ENCODE measurements at places on chromosomes 3 and 15.

DNA sequence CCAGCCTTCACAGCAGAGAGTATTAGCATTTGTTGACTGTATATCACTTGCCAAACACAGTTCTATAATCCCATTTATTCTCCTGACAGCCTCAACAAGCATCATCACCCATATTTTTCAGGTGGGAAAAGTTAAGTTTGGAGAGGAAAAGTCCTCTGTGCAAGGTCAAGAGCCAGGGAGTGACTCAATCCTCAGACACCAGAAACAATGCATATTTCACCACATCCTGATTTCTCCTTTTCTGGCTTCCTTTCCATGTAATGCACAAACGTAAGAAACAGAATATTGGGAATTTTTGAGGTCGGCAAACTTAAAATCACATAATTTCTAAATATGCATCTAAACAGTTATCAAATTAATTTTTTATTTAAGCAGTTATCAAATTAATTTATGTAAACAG, 116.0 kb upstream of the GADL1 start:
- no peak for DNase-seq

GRCh38 chr15:91861223-91861622, 7.7 kb downstream of the SLCO3A1 start:
- DNase-seq = no peak

GRCh38 chr15:40593588-40594428, at the start of gene KNL1:
TSS of gene KNL1 (plus strand) at chr15:40594249. CDS start at chr15:40602932, 8,683 bp downstream.
- DNase-seq = peak; percentile 75

DNA sequence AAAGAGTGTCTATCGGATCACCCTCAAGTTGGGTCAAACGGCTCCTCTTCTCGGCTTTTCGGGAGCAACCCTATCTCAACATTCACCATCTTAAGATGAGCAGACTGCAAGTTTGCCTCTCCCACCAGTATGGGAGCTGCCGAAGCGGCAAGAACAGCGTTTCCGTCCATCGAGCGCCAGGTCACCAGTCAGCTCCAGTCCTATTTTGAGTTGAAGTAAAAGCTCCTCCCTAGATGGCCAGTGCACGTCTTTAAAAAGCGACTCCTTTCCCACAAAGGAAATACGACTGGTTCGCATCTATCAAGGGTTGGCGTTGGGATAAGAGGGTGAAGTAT, 369 bp upstream of the U2SURP start:
- DNase-seq = no peak

DNA sequence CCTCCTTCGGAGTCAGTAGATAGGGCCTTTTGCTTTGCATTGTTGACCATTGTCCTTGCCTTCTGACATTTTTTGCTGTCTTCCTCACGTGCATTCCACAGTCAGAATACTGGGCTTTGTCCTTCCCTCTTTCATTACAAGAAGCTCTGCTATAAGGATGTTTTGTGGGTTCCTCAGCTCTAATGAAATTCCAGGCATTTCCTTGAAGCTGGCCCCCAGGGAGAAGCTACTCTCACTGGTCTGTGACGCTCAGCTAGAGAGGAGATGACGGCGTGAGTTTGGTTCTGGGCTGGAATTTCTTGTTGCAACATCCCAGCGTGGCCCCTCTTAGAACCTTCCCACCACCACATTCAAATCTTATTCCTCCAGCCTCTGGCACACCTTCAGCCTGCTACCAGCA, 210.2 kb downstream of the TJP1 start:
- DNase-seq = peak; percentile 67

DNA sequence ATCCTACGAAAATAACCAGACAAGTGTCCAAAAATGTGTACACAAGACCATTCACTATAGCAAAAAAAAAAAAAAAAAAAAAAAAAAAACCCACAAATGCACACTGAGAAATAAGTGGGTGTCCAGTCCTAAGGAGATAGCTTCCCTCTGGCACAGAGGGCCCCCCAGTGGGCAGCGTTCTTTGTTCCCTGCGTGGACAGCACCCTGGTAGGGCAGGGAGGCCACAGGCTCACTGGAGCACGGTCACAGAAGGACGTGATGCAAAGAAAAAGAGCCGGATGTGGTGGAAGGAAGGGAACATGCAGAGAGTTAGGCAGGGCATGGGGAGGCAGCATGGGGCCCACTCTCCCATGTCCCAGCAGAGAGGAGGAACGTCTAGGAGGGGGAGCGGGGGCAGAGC, 210.7 kb upstream of the NSMCE3 start:
- no peak for DNase-seq

GRCh38 chr15:32852771-32853170, 135.0 kb downstream of the GREM1 start:
- no peak for DNase-seq

DNA sequence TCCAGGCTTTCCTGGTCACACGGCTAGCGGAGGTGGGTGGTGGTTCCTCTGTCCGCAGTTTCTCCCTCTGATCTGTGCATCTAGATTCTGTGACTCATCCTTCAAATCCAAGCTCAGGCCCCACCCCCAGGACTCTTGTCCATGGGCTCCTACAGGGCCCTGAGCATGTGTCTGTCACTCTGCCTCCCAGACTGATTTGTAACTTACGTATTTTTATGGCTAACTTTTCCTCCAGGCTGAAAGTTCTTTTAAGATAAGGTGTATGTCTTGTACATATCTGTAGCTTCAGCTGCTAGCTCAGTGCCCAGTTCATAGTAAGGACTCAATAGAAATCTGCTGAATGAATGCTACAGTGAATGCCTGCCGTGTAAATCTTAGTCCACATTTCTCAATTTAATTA, 8.0 kb downstream of the ESYT3 start:
- DNase-seq = no peak

- no peak for DNase-seq
Measured at GRCh38 chr3:87367736-87368135, 91.4 kb upstream of the POU1F1 start.

DNA sequence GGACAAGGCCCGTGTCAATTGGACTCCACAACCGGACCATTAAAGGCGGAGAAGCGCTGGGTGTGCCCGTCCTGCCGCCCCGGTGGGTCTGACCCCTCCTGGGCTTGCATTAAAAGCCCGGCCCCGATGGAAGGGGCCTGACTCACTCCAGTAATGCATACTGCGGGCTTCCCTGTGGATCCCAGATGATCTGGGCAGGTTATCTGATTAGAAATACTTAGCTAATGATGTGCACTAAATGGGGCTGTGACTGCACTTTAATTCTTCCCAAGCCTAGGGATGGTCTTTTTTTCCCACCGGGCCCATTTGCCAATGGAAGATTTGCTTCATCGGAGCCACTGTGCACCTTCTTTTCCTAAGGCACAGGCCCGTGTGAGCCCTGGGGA, 124.9 kb downstream of the TMEM266 start:
- DNase-seq = no peak

- no peak for DNase-seq
Measured at GRCh38 chr3:14602006-14602803, 49.4 kb upstream of the CCDC174 start.

- DNase-seq = no peak
Measured at GRCh38 chr3:12228461-12228860, 60.4 kb upstream of the PPARG start.

DNA sequence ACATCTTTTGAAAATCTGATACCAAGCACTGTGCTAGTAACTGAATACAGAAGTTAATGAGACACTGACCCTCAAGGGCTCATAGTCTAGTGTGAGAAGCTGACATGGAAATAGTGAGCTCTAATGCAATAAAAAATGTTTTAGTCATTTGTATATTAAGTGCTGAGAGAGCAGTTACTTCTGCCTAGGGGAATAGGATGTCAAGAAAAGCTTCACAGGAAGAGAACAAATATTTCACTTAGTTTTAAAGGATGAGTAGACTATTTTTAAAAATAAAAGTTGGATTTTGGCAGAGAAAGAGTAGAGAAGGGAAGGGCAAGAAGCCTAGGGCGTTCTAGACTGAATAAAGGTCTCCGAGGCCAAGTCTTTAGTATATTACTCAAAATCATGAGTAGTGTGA, 158.4 kb downstream of the ATG7 start:
- DNase-seq = no peak

GRCh38 chr3:8713901-8714759, 19.5 kb upstream of the CAV3 start:
- DNase-seq = no peak

GRCh38 chr3:180048103-180048502, 11.4 kb upstream of the PEX5L start:
- DNase-seq = no peak

- no peak for DNase-seq
Measured at GRCh38 chr15:46260937-46261336, 626.1 kb downstream of the SQOR start.

DNA sequence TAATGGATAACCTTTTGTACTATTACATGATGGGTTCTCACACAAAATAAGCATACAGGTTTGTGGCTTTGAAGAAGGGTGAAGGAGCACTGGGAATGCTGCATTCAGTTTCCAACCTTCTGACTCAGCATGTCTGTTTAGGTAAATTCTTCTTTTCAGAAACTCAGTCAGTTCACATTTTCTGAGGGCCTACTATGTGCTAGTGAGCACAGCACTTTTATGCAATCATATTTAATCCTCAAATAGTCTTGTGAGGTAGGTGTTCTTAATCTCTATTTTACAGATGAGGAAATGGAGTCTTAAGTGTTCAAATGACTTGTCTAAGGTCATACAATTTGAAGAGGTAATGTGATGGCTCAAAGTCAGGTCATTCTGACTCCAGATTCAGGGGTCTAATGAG, 41.2 kb downstream of the ISL2 start:
- DNase-seq = no peak

- no peak for DNase-seq
Measured at GRCh38 chr15:32763295-32763694, 45.5 kb downstream of the GREM1 start.

DNA sequence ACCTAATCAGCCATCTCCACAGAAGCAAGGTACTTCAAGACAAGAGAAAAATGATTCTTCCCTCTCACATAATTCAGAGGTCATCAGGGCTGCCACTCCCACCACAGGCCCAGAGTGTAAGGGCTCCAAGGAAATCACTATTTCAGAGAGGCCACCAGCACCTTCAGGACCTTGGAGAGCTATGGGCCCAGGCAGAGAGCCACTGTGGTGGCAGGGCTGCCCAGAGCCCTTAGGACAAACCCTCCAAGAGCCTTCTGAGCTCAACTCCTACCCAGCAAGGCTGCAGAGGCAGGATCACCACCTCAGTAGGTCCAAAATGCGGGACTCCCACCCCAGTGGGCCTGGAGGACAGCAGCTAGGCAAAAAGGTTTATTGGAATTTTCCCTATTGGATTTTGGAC, 17.9 kb upstream of the FAN1 start:
- DNase-seq = no peak

DNA sequence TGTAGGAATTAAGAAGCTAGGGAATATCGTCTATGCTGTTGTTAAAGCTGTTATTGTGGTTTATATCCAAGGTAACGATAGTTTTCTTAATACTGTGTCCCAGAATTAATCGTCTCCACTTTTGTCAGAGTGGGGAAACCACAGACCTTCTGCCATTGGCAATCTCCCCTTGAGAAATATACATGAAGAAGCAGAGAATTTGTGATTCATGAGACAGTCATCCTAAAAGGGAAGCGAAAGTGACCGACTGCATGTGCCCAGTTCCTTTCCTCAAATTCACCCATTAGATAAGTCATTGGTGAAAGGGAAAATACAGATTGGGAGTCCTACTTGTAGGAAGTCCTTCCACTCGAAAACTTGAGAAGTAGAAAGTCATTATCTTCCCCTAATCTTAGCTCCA, 26.6 kb downstream of the DIPK2A start:
- DNase-seq = no peak

GRCh38 chr3:99425930-99426329, 212.5 kb upstream of the COL8A1 start:
- DNase-seq = no peak

- peak; percentile 92 for DNase-seq
Measured at GRCh38 chr3:143480344-143480743, 360.8 kb downstream of the CHST2 start.

GRCh38 chr15:73753250-73754130, at the start of gene INSYN1:
TSS of gene INSYN1 (minus strand) at chr15:73753351. CDS start at chr15:73751130, 2,221 bp downstream.
- no peak for DNase-seq

GRCh38 chr15:56472278-56472677, 7.3 kb upstream of the MNS1 start:
- no peak for DNase-seq

DNA sequence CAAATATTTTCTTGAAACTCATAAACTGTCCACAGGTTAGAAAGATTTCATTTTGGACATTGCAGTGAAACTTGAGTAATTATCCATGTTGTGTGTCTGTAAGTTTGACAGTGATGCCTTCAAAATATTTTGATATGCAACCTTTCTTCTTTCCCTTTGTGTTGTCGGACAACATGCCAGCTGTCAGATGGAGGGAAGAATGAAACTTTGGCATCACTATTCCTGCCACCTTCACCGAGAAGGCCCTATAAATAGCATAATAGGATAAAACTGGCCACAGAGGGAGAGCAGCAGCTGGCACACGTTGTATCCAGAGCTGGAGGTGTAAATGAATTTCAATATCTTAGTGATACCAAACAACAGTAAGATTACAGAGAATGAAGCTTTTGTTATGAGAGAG, 436.7 kb upstream of the CFAP20DC start:
- DNase-seq = no peak

DNA sequence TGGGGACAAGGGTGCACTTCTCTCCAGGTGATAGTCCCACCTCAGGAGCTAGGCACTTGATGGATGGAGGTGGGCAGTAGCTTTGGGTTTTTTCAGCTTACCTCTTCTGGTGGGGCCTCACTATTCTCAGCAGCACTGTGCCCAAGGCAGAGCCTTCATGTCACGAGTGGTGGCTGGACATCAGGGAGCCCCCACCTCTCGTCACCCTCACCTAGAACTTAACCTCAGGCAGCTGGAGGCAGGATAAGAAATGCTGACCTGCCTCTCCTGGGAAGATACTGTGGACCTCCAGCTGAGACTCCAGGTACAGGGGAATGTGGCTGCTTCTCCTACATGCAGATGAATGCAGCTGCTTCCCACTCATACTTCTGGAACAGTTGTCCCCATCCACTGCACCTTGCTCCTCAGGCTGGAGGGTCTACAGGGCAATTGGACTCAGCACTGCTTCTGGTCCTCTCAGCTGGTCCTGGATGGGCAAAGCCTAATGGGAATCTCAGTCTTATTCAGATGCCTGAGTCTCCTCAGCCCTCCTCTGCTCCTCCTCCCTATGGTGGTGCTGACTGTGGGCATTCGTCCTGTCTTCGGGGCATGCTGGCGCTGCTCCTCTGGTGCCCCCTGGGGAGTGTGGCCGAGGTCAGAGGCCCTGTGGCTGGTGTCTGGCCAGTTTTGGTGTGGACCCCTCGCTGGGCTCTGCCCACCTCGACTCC, 129.9 kb downstream of the KLF13 start:
- no peak for DNase-seq

DNA sequence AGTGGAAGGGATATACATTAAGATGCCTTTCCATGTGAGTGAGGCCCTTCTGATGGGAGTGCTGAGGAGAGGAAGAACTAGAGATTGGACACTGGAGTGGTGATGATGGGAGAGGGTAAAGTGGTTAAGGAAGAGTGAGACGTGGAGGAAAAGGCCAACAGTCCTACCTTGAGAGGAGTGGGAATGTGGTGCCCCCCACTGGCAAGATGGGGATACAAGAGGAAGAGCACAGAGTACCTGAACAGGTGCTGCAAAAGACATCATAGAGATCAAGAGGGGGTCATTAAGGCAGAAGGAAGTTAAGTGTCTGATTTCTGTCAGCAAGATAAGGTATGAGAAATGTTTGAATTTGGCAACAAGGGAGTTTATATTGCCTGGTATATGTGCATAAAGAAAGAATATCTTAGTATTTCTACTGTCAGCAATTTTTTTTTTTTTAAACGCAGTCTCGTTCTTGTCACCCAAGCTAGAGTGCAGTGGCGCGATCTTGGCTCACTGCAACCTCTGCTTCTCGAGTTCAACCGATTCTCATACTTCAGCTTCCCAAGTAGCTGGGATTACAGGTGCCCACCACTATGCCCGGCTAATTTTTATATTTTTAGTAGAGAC, 34.0 kb downstream of the ARIH2 start:
- DNase-seq = no peak

GRCh38 chr3:188296761-188297612, 143.0 kb downstream of the LPP start:
- DNase-seq = peak; percentile 62

All from kidney epithelial cell (primary cell).